ENCODE measurements at places on chromosomes 5 and 9.

DNA sequence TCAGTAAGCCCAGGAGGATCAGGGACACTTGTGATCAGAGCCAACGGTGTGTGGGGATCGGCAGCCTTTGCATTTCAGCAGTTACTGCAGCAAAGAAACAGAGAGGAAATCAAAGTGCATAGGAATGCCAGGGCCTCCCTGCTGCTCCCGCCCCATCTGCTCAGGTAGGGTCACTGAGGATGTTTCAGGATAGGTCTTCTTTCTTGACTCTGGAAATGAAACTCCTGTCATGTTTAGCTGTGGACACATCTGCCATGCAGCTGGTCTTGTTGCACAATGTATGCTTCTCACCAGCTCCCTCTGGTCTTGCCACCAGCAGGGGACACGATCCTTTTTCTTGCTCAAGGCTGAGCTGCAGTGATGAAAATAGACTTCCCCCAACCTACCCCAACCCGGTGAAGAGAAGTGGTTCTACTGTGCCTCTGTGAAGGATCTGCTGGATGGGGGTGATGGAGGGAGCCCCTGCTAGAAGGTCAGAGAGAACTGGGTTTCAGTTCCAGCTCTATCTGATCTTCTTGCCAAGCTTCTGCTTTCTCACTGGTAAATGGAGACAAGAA is 185.2 kb upstream of the KLF4 start:
- DNase-seq: no peak

DNA sequence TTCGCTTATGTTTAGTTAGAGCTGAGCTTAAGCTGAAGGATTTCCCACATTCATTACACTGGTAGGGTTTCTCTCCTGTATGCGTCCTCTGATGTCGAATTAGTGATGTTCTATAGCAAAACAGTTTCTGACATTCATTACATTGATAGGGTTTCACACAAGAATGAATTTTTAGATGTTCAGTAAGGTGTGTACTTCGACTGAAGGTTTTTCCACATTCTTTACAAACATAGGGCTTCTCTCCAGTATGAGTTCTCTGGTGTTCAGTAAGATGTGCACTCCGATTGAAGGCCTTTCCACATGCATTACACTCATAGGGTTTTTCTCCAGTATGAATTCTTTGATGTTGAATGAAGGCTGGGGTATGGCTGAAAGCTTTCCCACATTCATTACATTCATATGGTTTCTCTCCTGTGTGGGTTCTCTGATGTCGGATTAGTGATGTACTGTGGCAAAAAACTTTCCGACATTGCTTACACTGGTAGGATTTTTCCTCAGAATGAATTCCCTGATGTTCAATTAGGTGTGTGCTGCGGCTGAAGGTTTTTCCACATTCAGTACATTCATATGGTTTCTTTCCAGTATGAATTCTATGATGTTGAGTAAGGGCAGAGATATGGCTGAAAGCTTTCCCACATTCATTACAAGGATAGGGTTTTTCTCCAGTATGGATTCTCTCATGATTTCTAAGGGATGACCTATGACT is 14.6 kb downstream of the ZNF883 start:
- no peak for DNase-seq

DNA sequence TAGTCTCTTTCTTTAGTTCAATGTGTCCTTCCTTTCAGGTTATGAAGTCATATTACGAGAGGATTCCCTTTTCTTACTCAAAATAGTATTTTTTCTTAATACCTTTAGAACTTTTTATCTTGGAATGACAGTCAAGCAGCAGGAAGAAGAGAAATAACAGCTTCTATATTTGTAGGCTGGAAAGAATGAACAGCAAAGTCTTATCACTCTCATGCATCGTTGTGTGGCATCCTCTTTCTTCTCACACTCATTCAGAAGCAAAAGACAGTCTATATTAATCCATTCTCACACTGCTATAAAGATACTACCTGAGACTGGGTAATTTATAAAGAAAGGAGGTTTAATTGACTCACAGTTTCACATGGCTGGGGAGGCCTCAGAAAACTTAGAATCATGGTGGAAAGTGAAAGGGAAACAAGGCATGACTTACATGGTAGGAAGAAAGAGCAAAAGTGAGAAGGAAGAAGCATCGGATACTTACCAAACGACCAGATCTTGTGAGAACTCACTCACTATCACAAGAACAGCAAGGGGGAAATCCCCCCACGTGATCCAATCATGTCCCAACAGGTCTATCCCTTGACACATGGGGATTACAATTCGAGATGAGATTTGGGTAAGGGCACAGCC is 1646.1 kb upstream of the CDH6 start:
- no peak for DNase-seq

DNA sequence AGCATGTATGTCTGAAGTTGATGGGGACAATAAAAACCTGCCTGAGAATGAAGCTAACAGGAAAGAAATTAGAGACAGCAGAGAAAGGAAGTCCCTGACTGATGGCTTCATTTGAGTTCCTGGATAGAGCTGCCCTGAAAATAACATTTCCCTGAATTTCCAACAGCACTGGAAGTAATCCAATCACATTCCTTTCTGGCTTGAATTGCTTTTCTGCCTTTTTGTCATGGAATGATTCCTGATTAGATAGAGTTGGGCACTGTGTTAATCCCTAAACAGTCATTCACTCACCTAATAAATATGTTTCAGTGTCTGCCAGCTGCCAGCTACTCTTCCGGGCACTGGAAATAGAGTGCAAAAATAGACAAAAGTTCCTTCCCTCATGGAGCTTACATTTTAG is 30.0 kb upstream of the SH3RF2 start:
- no peak for DNase-seq

DNA sequence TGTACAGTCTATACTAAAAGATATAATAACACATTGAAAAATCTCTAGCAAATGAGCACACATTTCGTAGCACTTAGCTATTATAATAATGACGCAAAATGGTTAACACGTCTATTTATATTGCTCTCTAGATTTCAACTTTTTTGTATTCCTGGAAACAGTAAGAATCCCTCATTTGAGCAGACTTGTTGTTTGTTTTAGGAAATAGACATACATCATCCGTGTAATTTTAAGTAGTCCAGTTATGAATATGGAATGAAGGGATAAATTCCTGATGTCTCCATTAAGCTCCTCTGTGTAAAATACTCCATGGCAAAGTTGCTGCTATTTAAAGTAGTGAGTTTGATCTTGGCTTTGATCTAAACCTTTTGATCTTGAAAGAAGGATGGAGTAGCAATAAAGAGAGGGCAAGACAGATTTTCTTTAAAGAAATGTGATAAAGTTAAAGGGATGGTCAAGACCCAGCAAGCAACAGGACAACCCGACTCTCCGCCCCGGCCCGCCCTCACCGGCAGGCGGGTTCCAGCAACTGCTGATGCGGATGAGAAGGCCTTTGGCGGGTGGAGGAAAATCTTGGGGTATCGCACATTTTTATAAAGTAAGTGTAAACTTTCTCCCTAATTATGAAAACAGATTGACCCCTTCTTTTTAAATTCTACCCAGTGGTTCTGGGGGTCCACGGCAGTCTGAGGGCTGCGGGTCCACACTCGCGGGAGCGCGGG is 277.4 kb downstream of the AOPEP start:
- no peak for DNase-seq
